Fibroblast of skin of abdomen (primary cell): ENCODE measurements at places on chromosomes 5 and 9.

DNA sequence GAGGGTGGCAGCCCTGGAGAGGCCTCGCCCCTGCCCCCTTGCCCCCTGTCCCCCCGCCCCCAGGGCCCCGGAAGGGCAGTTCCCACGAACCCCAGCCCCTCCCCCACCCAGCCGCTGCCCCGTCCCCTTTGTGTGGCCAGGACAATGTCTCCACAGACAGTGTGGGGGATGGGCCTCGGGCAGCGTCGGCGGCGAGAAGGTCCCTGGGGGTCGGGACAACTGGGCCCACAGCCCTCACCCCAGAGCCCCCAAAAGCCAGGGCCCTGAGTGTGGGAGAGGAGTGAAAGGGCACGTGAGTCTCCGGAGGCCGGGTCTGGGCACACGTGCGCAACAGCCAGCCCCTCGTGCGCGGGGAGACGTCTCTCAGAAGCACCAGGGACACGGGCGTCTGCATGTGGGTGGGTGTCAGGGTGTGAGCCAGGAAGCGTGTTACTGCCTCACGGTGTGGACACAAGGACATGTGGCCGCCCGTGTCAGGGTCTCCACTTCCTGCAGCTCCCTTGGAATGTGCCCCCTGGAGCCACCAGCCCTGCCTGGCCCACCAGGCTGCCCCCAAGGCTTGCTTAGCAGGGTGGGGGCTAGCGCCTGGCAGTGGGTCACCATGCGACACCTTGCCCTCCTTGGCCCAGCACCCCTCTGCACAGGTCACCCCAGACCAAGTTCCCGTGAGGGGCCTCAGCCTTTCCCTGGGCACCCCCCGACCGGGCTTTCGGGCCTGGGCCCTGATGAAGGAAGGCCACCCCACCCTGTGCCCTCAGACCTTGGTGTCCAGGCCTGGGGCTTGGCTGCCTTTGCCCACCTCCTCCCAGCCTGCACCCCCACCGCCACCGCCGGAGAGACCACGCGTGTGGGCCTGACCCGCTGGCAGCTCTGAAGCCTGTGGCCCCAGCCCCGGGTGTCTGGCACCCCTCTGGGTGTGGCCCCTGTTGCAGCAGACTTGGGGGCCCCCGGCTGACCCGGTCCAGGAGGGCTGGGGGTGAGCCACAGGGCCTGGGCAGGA is 12.8 kb upstream of the NRARP start:
- no peak for DNase-seq

- no peak for DNase-seq
These were observed 199.4 kb downstream of the ARRDC3 start for GRCh38 chr5:91183743-91184142.

DNA sequence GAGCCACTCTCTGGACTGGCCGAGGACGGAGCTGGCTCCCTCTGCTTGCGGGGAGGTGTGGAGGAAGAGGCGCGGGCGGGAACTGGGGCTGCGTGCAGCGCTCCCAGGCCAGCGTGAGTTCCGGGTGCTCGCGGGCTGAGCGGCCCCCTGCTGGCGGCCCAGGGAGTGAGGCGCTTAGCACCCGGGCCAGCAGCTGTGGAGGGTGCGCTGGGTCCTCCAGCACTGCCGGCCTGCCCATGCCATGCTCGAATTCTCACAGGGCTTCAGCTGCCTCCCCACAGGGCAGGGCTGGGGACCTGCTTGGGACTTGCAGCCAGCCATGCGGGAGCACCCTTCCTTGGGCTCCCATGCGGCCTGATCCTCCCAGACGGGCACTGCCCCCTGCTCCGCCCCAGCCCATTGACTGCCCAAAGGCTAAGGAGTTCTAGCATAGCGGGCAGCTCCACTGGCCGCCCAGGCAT is 416.9 kb downstream of the MRPS30 start:
- DNase-seq = no peak

- DNase-seq = no peak
These were observed 282.3 kb downstream of the TMEM167A start for GRCh38 chr5:82794876-82795275.

DNA sequence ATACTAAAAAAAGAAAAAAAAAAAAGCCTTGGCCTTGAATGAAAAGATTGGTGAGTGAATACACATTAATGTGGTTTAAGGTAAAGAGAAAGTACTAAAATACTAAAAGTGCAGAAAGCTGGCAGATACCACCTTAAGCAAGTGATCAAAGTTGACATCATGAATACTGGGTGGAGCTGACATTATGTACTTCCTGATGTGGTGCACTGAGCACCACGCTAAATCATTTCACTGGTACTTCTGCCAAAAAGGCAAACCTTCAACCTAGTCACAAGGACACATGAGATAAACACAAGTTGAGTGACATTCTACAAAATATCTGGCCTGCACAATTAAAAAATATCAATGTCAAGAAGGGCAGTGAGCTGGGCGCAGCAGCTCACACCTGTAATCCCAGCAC is 33.8 kb upstream of the PANK3 start:
- no peak for DNase-seq

GRCh38 chr5:120958877-120959485 is 494.9 kb downstream of the PRR16 start:
- no peak for DNase-seq

DNA sequence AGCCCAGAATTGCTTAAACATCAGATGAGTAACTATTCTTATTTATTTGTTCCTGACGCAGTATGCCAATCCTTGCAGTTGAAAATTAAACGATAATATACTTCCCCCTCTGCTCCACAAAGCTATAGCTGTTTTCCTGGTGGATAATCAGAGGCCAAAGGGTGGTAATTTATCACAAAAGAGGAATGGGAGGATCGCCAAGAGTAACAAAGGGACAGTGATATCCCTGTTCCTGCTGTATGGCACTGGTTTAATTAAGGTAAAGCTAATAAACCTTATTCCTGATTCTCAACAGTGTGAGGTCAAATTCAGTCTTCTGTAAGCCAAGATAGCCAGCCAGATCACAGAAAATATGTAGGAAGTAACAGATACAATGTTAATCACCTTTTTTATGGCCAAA is 33.4 kb upstream of the PTGER4 start:
- DNase-seq = no peak

DNA sequence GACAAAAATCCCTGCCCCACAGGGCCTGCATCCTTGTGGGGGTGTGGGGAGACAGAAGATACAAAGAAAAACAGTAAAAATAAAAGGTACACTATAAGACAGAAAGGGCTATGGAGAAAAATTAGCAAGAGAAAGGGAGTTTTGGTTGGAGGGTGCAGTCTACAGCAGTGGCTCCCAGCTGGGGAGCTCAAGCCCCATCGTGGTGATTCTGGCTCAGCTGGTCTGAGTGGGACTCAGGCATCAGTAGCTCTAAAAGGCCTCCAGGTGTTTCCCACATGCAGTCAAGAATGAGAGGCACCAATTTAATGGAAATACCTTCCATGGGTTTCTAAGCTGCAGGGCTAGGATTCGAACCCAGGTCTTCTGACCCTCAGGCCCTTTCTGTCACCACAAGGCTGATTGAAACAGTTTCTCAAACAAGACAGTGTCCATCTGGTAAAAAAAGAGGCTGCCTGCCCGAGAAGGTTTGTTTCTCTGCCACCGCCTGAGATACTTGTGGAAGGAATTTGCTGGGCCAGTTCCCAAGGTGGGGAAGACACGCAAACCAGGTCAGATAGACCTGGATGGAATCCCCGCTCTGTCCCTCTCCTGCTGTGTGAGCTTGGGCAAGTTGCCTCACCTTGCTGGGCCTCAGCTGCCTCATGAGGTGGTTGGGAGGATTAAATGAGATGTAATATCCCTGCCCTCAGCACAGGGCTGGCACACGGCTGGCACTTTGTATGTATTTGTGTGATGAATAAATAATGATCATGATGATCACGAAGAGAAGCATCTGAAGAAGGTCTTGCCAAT is 43.1 kb downstream of the COL27A1 start:
- no peak for DNase-seq

- DNase-seq = no peak
These were observed 1453.3 kb downstream of the MAT2B start for GRCh38 chr5:164958688-164959087.

GRCh38 chr5:94969174-94969573 is 315.7 kb downstream of the MCTP1 start:
- peak; percentile 16 for DNase-seq

- DNase-seq = no peak
These were observed 19.2 kb downstream of the NOTCH1 start for GRCh38 chr9:136526625-136527066.
